Osteoblast (primary cell): ENCODE measurements at places on chromosomes 4 and X. TPM values are rescaled to one million over a fixed set of nuclear protein-coding genes. Genes with fewer than 3 reads are reported as not detected.

- DNase-seq = no peak
These were observed 13.2 kb upstream of the PGRMC1 start for GRCh38 chrX:119222932-119223331.

- DNase-seq = no peak
These were observed 18.2 kb upstream of the RASL11B start for GRCh38 chr4:52843958-52844357.

- no peak for DNase-seq
These were observed 158.5 kb upstream of the HCCS start for GRCh38 chrX:10952619-10953018.

- DNase-seq = no peak
These were observed 6.3 kb downstream of the PRSS12 start for GRCh38 chr4:118346495-118346894.

DNA sequence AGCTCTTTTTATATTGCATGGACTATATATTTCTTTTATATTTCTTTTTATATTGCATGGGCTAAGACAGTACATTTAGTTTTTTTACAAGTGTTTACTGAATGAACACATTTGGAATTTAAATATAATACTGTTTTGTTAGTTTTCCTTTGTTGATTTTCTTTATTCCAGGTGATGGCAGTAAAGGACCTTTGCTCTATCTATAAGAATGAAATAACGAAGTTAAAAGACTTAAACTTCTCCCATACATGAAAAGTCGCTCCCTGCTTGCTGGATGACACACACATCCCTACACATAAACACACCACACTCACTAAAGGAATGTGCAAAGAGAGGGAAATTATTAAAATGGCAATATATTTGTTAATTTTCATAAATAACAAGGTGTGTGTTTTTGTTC lies 102.5 kb upstream of the ANXA10 start:
- DNase-seq = no peak

GRCh38 chr4:139934057-139934707 lies 219.8 kb downstream of the MAML3 start:
- no peak for DNase-seq

- no peak for DNase-seq
These were observed 6.4 kb upstream of the GSX2 start for GRCh38 chr4:54093324-54094240.

DNA sequence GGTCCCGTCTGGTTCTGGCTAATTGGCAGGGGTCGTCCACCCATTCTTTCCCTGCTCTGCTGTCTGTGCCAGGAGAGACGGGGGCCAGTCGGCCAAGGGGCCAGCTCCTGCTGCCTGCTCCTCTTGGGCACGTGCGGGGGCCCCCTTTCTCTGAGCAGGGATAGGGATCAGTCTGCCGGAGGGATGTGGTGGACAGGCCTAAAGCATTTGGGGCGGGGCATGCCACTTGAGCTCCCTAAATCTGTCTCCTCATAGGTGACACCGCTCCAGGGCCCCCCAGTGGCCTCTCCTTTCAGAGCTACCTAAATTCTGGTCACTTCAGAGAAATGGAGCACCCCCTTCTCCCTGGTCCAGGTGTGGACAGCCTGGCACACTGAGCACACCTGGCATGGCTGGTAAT lies 4.2 kb upstream of the MSANTD1 start:
- DNase-seq = peak; percentile 88

P2RY8 gene
- under 0.01 TPM in 1 of 2 replicates, not detected in the other for total RNA-seq

FAAH2 gene
- total RNA-seq = under 0.01 TPM in 1 of 2 replicates, not detected in the other
